ENCODE measurements at places on chromosomes 2 and 18.

DNA sequence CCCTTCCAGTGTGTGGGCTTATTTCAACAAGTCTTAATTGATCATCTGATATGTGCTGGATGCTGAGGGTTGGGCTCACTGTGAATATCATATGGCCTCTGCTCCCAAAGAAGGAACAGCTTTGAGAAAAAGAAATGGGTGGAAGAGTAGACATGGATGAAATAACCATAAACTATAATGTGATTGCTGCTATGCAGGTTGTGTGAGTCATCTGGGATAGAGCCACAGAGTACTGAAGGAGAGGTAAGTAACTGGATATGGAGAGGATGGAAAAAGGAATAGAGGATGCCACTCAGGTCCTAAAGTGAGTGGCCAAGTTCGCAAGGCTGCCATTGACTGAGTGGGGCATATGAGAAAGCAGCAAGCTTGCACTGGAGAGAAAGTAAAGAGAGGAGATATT is 8.7 kb upstream of the DSG2 start:
- no peak for DNase-seq

DNA sequence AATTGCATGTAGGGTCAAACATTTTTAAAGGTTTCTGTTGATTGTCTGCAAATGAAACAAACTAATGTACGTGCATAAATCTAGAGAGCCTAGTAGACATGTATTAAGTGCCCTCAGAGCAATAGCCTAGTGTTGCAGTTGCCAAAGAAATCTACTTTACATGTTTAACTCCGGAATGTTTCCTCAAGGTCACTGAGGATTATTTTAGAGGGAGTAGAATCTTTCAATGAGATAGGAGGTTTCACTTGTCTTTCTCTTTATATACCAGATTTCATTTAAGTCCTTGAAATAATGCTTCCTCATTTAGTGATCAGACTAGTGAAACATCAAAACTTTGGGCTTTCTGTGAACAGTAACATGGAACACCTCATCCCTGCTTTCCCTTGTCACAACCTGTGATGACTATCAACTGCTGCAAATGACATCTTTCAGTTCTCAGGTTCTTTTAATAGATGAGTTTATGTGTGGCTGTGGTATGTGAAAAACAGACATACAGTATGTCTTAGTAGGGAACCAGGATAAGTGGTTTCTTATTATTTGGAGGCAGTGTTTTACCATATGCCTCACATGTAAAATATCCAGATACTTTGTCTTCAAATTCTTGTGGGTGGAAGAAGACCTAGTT is 5.5 kb downstream of the UBE2E3 start:
- no peak for DNase-seq

DNA sequence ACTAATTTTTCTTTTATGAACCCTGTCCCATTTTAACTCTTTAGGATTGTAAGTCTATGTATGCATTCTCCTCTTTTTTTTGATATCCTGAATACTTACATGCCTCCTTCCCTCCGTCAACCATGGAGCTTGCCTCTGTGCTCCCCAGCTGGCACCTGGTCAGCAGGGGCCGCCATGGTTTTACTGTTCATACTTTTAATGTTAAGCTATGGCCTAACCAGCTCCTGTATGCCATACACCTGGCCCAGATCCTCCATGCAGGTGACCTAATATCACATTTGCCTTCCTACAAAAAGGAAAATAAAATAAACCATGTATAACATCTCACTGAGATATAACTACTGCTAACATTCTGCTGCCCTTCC is 283.1 kb upstream of the TRIB2 start:
- DNase-seq, result no peak

GRCh38 chr2:206979365-206979764 is 40.0 kb downstream of the CPO start:
- DNase-seq, result no peak

DNA sequence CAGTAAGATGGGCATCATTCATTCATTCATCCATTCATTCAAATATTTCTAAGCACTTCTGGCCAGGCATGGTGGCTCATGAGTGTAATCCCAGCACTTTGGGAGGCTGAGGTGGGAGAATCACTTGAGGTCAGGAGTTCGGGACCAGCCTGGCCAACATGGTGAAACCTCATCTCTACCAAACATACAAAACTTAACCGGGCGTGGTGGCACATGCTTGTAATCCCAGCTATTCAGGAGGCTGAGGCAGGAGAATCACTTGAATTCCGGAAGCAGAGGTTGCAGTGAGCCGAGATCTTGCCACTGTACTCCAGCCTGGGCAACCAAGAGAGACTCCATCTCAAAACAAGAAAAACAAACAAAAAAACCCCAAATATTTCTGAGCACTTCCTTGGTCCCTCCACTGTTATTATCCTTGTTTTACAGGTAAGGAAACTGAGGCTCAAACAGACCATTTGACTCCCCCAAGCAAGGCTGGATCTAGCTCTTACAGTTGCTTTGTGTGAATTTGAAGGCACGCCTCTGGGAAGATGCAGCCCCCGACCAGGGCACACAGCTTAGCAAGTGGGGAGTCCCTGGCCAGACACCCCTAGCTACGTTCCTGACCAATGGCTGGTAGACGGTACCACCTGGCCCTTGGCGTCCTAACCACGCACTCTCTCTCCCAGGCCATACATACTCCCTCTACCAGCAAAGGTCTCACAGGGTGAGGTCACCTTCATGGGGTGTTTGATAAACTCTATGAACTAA is 50.6 kb upstream of the ODC1 start:
- DNase-seq, result no peak

- DNase-seq, result no peak
Observed at GRCh38 chr2:230974096-230974913, 21.6 kb upstream of the SPATA3 start.

- DNase-seq, result no peak
Observed at GRCh38 chr2:234678711-234679110, 181.8 kb upstream of the ARL4C start.

DNA sequence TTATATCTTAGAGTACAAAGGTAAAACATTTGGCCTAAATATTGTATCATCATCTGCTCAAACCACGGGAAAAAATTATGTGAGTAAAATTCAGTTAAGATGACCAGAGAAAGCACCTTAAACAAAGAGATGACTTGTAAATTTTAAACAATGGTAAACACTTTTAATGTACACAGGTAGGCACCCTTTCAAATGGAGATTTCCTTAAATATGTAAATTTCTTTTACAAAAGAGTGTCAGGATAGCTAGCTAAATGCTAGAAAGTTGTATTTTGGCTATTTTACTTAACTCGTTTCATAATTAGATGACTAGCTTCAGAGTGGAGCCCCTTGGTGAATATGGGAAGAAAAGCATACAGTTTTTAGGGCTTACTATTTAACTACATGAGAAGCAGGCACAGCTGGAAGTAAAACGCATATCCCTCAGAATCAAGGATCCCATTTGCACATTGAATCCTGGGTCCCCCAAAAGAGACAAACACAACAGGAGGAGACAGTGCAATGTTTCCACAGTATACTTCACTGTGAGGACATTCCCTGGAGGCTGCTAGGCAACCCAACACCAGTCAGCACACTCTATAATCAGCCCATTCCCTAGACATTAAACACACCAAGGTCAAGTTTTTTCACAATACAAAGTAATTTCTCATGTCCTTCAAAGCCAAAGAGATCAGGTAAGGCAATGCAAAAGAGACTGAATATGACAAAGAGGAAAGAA is 1154.4 kb downstream of the DPP10 start:
- DNase-seq, result no peak

DNA sequence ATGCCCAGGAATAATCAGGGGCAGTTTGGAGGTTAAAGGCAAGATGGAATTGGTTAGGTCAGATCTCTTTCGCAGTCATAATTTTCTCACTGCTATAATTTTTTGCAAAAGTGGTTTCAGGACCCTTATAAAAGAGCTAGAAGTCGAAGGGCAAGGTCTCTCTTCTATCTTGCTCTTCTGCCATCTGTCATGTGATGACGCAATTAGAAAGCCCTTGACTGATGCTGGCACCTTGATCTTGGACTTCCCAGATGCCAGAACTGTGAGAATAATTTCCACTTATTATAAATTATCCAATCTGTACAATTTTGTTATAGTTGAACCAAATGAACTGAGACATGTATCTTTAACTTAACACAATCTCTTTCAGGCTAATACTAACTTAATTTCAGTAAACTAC is 6.3 kb upstream of the RALBP1 start:
- no peak for DNase-seq

GRCh38 chr2:70553334-70553583 is 367 bp downstream of the TGFA start:
- peak; percentile 59 for DNase-seq

DNA sequence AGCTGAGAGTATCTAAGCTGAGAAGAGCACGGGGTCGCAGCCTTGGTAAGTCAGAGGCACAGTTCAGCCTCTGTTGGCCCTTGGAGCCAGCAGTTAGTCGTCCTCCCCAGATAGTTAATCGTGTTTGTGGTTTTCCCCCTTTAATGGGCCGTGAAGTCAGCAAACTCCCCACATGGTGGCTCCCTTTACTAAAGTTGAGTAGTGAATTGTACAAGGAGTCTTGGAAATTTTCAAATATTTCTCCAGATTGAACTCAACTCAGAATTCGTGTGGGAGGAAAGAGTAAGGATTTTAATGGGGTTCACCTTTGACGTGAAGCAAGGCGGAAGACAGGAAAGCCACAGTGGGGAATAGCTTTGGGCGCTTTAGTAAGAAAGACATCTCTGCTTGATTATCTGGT is 2.4 kb upstream of the ADCYAP1 start:
- peak; percentile 42 for DNase-seq

DNA sequence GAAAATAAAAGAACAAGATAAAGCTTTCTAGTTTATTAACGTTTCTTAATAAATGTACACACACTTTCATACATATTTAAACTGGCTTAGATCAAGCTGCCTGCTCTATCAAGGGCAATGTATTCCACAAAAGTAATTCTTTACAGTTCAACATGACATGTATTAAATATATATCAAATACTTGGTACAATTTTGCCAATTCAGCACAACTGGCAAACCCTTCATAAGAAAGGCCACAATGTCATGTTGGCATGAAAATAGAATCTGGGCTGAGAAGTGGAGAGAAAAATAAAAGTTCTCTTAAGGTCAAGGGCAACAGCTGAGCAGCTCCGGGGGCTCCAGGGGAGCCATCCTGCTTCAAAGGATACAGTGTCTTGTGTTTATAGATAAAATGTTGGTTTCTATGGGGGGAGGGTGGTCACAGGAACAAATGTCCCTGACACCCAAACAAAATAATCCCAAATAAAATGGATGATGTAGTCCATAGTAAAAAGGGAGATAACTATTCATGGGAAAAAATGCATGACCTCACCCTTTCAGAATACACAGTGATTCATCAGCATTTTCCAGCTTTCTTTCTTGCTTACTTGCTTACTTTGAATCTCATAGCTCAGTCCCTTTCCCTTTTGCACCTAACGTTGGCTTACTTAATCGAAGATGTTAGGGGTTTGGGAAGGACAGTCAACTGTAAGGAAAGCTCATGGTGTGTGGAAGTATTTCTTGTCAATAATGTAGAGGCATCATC is 494.9 kb downstream of the NYAP2 start:
- no peak for DNase-seq

DNA sequence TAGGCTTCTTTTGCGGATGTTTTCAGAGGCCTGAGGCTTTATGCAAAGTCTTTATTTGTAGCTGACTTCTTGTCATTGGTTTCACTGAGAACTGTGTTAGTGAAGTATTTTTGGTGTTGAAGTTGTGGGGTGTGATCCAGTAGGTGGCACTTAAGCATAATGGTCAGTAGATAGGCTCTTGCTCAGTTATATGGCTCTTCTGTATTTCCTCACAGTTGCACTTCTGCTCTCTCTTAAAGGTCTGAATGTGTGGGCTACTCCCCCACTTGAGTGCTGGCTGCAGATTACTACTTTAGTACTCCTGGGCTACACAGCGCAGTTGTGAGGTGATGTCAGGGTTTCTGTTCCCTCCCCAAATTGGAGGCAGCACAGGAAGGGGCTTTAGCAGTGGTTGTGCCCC is 133.8 kb upstream of the SCN7A start:
- no peak for DNase-seq

DNA sequence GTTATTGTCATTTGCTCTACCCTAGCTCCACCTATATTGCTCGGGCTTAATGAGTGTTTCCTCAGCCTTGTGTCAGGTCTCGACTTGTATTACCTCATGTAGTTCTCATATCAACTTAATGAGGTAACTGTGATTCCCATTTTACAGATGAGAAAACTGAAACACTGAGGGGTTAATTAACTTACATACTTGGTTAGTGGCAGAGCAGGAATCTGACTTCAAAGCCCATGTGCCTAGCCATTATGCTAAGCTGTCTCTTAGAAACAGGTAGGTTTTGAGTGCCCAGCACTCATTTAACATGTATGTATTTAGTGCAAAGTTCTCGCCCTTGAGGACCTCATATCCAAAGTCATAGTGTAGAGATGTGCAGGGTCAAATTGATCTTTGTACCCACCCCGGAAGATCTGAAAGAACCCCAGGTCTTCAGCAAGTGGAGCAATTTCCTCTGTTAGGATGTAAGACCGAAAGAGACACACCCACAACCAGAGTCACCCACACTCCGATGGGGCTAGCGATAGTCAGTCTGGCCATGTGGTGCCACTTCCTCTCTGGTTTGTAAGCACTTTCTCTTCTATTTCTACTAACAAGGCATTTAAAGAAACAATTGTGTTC is 121.0 kb upstream of the SLC39A10 start:
- DNase-seq, result no peak

DNA sequence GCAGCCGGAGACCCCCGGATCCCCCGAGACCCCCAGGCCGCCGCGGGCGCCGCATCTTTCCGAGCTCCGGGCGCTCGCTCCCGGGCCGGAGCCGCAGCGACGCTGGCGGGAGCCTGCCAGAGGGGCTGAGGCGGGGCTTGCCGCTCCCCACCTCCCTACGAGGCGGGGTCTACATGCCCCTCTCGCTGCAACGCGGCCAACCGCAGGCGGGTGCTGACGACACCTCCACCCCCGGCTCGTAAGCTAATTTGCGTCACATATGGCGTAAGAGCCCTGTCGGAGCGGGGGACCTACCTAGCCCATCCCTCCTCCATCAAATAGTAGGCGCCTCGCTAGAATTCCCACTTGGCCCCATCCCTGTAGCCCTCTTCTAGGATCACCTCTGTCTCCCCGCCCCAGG is at the start of gene PTPRN:
PTPRN (minus strand) TSS at position 124 of the 400 bp plus-strand sequence; CDS start at position 55, 69 bp downstream.
- DNase-seq, result peak; percentile 89

DNA sequence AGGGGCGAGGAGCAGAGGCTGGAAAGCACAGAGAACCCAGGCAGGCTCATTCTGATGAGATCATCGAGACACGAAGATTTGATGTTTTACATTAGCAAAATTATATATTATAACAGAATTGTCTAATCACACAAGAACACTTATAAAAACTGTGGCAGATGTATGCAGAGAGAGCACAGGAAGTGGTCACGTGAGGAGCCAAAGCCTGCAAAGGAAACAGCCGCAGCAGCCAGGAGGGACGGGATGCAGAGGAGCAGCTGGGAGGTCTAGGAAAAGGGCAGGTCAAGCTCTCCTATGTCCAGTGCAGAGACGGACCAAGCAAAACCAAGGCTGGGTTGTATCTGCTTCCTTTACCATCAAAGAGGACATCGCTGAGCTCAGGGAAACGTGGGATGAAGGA is 355.1 kb upstream of the MYT1L start:
- no peak for DNase-seq

DNA sequence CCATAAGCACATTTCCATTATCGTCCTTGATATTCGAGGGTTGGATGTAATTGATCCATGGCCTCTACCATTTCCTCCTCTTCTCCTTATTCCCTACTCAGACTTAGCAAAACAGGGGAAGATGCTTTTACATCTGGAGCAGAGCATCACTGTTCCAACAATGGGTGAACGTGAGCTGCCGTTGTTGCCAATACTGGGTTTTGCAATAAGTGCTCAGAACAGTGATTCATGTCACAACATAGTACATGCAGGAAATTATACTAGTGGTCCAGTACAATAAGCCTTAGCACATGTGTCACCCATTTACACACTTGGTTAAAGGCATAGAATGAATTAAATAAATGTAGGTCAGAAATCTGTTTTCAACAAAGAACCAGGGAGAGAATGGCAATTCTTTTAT is 112.4 kb downstream of the DCC start:
- no peak for DNase-seq
